GM12891 (cell line): ENCODE measurements at places on chromosomes 3 and 15.

- no peak for DNase-seq
These were observed 13.8 kb downstream of the XIRP1 start for GRCh38 chr3:39178553-39178952.

DNA sequence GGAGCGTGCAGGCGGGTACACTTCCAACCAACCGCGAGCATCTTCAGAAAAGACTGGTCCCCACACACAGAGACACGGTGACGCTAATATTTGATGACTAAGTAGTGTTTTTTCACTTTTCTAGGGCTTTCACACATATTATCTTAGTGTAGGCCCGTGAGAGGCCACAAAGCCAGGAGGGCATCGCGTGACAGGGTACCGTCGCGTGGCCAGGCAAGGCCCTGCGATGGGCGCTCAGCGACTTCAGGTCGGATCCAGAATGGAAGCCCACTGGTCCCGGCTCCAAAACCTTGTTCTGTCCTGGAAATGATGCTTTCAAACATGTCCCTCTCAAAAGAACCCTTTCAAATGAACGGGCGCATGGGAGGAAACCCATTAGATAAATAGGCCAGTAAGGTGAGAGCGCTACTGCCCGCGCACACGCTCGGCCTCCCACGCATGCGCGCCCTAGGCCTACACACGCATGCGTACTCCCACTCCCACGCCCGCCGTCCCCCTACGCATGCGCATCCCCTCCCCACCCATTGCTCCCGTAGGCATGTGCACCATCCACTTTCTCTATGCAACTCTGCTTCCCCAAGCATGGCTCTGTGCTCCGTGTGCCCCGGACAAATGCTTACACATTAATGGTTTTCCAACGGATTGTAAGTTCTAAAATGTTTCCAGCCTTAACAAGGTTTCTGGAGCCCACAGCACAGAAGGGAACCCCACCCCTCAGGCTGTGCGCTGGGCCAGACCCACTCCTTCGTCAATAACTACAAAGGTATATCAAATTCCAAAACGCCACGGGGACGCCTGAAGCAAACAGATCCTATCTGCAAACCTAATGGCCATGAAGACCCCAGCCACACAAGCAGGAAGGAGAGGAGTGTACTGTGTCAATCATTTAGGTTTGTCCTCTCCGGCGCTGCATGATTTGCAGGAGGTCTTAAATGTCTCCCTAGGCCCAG lies 72.1 kb downstream of the OCA2 start:
- no peak for DNase-seq

DNA sequence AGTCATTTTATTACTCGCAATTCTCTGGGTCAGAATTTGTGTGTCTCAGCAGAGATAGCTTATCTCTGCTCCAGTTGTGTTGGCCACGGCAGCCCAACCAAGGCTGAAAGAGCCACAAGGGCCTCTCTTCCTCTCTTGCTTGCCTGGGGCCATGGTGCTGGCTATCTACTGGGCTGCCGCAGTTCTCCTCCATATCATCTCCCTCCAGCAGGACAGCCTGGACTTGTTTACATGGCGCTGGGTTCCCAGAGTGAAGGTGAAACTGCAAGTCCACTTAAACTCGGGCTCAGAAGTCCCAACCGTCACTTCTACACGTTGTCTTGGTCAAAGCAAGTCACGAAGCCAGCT lies 134.8 kb downstream of the UACA start:
- no peak for DNase-seq

DNA sequence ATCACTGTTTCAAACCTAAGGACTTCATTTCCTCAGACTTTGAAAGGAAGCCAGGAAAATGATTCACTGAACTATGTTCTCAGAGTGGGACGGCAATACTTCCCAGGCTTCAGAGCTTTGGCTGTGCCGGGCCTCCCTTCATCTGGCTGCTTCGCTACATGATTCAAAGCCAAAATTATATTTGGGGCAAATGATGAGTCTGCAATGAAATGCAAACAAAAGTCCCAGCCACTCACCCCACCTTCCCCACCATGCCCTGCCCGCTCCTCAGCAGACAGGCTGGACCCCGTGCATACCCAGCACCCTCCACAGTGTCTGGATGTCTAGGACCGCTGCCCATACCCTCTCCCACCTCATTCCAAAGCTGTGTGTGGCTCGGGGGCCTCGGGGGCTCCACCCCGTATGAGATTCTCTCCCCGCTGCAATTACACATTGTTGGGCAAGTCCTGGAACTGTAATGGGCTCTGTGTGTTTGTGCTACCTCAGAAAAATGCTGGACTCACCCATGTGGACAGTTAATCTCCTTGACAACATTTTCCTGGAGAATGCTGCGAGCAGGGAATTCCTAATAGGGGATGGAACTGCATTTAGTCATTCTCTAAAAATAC lies 32.2 kb downstream of the ATP10A start:
- DNase-seq = no peak

DNA sequence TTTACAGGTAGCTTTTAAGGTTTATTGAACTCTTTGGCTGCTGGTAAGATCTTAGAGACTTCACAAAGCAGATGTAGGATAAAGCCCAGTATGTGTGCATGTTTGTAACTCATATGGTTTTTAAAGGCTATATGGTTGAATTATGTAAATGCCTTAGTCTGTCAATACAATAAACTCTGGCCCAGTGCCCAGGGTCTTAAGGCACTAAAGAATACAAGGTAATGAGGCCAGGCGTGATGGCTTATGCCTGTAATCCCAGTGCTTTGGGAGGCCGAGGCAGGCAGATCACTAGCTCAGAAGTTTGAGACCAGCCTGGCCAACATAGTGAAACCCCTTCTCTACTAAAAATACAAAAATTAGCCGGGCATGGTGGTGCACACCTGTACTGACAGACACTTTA lies 170.3 kb upstream of the CGNL1 start:
- DNase-seq = no peak

GRCh38 chr3:155639462-155640055 lies 105.3 kb downstream of the PLCH1 start:
- no peak for DNase-seq

DNA sequence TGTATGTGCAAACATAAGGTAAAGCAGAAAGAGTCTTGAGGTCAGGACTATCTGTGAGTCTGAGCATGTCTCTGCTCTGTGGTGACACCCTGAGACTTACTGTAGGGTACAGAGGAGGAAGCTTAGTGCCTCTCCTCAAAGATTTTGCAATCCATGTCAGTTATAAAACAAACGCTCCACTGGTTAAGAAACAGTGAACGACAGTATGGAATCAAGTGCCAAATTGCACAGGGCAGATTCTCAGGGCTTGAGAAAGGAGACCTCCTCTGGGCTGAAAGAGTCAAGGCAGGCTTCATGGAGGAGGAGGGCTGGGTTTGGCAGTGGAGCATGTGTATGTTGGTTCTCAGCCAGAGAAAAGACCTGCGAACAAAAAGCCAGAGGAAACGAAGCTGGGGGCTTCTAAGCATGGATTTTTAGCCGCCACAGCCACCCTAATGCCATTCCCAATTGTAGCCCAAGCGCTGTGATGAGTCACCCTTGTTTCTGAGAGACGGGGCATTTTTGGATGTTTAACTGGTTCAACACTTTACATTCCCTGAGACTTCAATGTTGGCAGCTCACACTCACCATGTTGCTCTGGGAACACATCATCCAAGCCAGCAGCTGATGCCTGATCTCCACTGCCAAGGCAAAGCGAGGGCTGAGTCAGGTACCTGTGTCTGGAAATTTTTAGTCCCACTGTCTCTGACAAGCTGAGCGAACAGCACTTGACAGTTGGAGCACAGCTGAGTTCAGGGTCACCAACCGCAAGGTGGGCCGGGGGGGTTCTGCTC lies 3.4 kb upstream of the DGKG start:
- no peak for DNase-seq

- DNase-seq = no peak
These were observed 58.7 kb upstream of the MYRIP start for GRCh38 chr3:39750712-39751111.

GRCh38 chr3:128655531-128655930 lies 4.9 kb upstream of the RPN1 start:
- no peak for DNase-seq

DNA sequence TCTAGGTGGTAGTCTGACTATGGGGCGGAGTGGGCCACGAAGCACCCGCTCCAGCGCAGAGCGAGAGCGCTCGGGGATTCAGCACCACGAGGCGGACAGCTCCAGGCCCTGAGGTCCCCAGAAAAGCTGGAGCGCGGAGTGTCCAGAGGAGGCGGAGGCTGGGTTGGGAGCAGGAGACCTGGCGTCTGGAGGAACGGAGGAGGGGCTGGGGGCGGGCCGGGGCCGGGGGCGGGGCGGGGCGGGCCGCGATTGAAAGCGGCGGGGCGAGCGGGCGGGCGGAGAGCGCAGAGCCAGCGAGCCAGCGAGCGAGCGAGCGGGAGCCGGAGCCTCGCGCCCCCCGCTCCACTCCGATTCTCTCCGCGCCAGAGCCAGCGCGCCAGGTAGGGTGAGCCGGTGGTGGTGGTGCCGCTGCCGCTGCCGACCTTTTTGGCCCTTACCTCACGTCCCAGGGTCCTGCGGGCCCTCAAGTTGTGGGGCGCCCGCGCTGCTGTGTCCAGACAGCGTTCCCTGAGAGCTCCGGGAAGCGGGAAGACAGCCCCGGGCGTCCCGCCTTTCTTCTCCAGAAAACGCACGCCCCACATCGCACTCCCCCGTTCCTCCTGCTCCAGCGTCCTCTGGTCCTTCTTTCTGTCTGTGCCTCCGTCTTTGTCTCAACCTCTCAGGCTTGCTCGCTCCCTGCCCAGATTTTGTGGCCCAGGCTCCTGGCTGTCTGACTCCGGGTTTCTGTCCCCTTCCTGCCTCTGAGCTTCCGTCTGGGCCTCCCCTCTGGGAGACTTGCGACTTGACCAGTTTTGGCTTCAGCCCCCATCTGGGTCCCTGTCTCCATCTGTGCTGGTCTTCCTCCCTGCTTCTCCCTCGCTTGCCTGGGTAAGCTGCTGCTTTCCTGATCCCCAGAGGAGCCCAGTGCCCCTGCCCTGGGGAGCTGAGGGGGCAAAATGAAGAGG lies at the start of gene GRM2:
GRM2 (plus strand) TSS at position 281 of the 944 bp plus-strand sequence. CDS start 1,916 bp downstream, outside the sequence.
- no peak for DNase-seq

GRCh38 chr3:125382298-125382697 lies 7.2 kb upstream of the ZNF148 start:
- no peak for DNase-seq

DNA sequence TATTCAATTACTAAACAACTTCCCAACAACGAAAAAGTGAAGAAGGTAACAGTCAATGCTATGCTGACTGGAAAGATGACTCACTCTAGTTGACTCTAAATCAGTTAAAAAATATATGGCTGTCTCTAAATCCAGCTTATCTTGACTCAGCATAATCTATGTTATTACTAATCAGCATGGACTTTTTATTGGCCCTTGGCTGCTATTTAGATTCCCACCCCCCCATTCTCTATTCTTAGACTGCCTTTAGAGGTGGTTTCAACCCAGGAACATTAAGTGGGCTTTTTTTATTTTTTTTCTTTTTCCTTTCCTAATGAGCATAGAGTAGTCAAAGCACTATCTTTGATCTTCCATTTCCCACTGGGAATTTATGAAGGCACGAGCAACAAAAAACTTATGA lies 1.9 kb downstream of the PCOLCE2 start:
- DNase-seq = no peak

- DNase-seq = peak; percentile 56
These were observed 462 bp downstream of the IGDCC3 start for GRCh38 chr15:65377105-65377975.

DNA sequence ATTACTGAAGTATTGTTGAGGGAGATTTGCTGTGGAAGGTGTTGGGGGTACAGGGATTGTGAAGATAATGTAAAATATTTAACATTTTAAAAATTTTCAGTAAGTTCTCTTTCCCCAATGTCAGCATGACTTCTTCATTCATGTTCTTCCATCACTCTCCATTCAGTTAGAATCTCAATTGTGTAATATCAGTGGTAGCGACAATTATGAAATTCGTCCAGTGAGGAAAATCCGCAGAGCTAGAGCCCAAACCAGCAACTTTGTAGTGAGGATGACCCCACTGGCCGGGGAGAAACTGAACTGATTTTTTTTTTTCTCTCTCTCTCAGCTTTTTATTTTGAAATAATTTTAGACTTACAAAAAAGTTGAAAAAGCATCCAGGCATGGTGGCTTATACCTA lies 171.7 kb downstream of the PGPEP1L start:
- no peak for DNase-seq

- no peak for DNase-seq
These were observed 97.2 kb upstream of the TSPAN3 start for GRCh38 chr15:77168141-77168540.

GRCh38 chr3:58058361-58059263 lies 50.4 kb downstream of the FLNB start:
- DNase-seq = no peak

- peak; percentile 35 for DNase-seq
These were observed 512 bp downstream of the LARP6 start for GRCh38 chr15:70853318-70853972.

- no peak for DNase-seq
These were observed 101.7 kb downstream of the LSM3 start for GRCh38 chr3:14280326-14280725.

DNA sequence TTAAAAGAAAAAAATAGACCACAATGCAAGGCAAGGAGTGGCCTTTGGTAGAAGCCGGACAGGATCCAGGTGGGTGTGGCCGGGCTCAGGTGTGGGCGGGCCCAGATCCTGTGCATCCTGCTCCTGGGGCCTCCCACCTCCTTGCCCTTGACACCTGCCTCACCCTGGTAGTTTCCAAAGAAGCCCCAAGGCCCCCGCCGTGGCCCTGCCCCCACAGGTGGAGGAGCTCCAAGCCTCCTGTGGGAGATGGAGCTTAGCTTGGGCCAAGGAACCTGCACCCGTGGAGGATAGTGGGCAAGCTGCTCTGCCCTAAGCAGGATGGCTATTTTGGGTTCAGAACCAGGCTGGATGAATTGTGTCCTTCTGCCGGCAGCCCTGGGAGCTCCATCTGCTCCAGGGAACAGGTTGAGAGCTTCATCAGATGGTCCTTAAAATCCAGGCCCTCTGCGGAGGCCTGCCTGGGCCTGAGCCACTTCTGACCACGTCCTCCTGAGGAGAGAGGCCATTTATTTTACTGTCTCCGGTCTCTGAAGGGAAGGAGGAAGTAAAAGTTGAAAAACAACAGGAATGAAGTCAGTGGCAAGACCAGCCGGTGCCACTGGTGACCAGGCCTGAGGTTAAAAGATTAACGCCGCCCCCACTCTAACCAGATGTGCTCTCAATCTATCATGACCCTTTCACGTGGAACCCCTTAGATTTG lies 53.9 kb upstream of the KLF13 start:
- no peak for DNase-seq

- DNase-seq = no peak
These were observed 42.0 kb downstream of the WWTR1 start for GRCh38 chr3:149615731-149616221.

DNA sequence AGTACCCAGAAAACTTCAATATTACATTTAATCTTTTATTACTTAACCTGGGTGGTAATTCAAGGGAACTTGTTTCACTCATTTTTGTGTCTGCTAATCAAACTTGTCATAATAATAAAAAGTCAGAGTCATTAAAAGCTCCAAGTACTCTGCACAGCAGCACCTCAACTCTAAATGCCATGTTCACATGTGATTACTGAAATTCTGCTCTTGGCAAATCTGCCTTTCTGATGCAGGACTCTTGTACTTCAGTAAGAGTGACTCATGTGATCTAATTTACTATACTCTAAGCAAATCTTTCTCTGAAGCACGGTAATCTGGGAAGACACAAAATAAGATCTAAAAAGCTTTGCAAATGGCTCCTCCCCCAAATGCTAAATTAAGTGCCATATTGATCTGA lies 6.4 kb downstream of the ROBO1 start:
- DNase-seq = no peak

GRCh38 chr3:183306798-183307671 lies 54.0 kb downstream of the B3GNT5 start:
- DNase-seq = peak; percentile 10

- no peak for DNase-seq
These were observed 42.5 kb downstream of the LPP start for GRCh38 chr3:188196232-188196990.

- DNase-seq = no peak
These were observed 43.0 kb downstream of the FLNB start for GRCh38 chr3:58051196-58051595.
